GDM1 (cell line): ENCODE measurements at places on chromosomes 5 and 9.
A peak's percentile ranks its signal among the peaks of the same experiment; 100 is the strongest.

DNA sequence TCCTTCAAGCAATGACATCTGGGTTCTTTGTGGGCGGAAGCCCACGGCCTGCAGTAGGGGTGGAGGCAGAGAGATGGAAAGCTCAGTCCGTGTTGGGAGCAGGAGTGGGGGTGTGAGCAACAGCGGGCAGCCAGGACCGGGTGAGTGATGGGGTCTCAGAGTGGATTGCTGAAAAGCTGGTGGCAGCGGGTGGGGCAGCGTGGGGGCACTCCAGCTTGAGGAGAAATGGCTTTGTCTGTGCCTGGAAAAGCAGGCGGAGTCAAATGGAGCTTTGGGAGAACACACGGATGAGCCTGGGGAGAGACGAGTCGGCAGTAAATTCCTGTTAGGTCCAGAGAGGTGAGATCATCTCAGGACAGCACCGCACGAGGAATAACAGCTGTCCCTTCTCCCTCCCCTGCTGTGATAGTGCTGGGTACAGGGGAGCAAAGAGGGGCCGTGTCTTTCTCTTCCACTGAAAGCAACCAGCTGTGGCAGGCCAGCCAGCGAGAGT, 42.1 kb downstream of the CACNA1B start:
- no peak for DNase-seq

DNA sequence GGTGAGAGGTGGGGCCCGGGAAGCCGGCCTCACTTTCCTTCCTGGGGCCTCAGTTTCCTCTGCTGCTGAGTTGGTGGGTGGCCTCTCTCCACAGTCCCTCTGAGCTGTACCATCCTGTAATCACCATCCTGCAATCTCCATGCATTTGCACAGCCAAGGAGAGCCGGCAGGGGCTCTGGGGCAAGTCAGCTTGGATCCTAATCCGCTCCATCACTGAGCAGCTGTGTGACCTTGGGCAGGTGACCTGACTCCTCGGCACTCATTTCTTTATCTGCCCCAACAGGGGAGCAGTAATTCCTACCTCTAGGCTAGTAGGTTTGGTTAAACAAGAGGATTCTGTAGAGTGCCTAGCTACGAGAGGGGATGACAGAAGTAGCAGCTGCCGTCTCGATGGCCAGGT, 88.2 kb upstream of the ZNF618 start:
- DNase-seq, result no peak

DNA sequence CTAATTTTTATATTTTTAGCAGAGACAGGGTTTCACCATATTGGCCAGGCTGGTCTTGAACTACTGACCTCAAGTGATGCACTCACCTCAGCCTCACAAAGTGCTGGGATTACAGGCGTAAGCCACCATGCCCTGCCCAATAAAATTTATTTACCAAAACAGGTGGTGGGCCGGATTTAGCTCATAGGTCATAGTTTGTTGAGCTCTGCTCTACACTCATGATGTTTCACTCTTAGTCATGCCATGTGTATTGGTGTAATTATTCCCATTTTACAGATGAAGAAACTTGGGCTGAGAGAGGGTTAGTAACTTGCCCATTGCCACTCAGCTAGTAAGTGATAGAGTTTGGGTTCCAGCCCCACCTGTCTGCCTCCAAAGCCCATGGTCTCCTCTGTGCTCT, 93.1 kb upstream of the WWC1 start:
- DNase-seq, result no peak

DNA sequence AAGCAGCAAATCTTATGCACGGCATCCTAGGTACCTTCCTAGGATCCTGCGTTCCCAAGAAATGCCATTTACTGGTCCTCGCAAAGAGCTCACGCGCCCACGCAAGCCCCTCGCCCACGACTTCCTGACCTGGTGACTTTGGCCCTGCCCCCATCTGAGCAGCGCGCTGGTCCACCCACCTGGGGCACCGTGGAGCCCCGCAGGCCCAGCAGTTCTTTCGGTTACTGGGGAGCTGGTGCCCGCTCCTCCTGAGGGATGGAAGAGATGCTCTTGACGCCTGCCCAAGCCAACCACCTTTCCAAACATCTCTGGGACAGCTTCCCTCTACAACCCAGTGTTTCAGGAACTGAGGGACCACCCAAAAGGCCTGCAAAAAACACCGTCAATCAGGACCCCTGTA, 16.7 kb downstream of the EQTN start:
- no peak for DNase-seq

GRCh38 chr9:100756217-100756616, 178.3 kb downstream of the CAVIN4 start:
- no peak for DNase-seq

DNA sequence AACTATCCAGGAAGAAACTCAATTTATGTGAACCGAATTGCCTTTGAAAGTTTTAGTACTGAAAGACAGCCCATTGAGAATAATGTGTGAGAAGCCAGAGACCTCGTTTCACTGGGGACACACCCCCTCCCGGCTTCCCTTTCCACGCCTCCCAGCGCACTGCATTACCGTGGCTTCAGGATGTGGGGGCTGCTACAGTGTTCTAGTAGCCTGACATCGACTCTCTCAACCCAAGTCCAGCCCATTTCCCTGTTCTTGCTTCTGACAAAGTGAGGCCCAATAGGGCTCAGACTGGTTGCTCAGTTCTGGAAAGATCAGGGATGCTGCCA, 3.5 kb downstream of the PAX5 start:
- peak; percentile 8 for DNase-seq

GRCh38 chr9:32526707-32527048, 682 bp upstream of the RIGI start:
- no peak for DNase-seq

GRCh38 chr9:114388357-114388682, 538 bp upstream of the AKNA start:
- DNase-seq, result no peak

- no peak for DNase-seq
These were observed 786 bp upstream of the TSSK1B start for GRCh38 chr5:113435575-113435974.

DNA sequence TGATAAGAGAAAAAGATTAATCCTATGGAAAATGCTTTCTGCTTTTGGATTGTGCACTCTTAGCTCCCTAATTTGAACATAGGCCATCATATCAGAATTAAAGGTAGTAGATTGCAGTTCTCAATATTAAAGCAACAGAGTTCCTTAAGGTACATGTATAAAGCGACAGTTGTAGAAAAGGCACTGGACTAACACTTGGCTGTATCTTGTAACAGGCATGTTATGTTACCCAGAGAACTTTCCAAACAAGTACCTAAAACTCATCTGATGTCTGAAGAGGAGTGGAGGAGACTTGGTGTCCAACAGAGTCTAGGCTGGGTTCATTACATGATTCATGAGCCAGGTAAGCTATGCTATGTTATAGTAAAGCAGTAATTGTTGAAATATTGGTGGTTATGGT, 3.3 kb upstream of the SECISBP2 start:
- no peak for DNase-seq

DNA sequence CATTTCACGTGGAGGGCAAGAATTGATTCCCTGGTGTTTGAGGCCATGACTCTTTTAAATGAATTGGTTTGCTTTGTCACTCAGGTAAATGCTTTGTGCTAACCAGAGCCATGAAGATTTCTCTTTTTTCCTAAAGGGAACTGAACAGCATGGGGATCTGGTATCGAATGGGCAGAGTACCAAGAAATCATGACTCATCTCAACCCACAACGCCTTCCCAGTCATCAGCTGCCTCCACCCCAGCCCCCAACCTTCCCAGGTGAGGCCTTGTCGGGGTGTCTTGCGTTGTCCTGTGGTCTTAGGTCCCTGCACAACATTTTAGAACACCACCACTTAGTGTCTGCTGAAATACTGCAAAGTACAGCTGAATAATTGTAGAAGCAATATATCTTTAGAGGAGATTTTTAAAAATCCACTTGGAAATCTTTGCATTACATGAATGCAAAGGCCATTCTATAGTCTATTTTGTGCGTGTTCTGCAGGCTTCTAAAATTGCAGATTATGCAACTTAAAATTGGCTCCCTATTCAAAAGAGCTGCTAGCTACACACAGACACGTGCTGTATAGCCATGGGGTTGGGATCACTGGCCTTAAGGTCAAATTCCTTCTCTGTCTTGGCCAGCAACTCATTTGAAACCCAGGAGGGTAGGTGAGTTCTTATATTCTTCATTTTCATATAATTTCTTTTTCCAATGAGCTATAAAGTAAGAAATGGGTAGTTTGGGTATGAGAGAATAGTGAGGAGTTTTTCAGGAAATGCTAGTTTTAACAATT, 69.0 kb downstream of the MVB12B start:
- no peak for DNase-seq

DNA sequence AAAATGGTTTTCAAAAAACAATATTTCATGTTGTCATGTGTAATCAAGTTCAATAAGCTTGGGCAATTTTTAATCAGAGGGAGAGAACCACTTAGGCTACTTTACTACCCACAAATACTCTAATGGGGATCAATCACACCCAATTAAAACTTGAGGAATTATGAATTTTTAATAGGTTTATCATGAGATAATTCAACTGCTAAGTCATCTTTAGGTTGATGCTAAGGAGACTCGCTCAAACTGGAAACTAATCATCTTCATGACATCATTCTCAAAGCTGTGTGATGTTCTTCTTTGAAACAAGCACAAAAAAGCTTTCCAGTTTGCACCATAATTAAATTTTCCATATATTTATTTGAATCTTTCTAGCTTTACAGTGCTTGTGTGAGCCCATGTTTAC, 867.5 kb downstream of the MAT2B start:
- no peak for DNase-seq

DNA sequence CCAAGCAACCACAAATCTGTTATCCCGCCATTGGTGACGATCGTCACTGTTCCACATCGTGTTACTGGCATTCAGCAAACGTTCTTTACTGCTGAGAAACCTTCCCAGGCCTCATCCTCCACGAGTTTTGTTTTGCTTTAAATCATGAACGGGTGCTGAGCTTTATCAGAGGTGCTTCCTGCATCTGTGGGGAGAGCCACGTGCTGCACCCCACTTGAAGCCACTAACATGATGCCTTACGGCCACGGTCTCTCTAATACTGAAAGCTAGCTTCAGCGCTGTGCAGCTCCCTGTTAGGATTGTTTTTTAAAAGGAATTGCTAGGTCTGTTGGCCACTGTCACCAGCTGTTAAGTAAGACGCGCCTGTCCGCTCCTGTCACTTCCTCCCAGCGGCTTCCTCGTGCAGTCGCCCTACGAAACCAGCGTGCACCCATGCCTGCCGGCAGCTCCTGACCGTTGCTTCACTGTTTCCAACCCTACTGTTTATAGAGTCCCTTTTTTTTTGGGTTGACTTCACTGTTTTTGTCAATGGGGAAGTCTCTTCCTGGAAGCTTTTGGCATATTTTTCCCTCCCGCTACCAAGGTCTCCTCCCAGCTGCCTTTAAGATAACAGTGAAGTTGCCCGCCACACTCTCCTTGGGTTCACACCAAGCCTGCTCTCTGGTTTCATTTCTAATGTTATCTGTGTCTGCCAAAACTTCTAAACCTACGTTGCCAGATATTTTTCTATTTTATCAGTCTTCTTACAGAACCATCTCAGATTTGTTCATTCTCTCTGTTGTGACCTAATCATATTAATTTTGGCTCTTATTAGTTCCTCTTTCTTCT, 20.3 kb downstream of the LPCAT1 start:
- no peak for DNase-seq

GRCh38 chr5:958701-959571, 49.7 kb upstream of the NKD2 start:
- no peak for DNase-seq

DNA sequence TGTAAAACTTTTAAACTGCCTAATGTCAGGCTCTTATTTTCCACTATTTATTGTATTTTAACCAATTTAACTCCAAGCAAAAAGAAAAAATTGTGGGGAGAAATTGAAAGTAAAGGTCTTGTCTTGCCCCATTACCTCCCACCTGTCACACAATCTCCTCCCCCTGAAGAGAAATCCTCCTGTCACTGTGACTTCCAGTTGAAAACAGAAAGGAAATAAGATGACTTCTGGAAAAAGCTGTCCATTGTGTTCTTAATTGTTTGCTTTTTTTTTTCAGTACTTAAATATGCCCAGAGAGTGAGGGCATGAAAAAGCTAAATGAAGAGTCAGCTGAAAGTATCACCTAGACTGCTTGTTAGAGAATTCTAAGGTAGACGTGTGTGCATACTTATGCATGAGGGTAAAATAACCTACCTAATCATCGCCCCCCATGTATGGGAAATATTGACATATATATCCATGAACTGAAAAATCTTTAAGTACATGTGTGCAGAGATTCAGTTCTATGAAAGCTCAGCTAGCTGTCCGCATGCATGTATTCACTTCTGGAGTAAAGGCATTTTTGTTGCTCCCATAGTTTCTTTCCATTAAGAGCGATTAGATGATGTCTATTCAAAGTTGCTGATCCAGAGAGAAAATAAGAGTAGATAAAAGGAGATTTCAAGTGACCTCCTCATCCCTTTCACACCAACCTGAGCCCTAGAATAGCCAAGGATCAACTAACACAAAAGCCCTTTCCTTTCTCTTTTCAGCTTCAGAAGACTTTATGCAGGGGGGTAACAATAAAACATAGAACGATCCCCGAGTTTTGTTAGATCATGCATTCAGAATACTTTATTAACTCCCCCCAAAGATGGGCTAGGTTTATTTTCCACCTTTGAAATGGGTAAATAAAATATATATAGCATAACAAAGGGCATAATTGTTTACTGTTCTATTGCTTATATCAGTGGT, 5.3 kb downstream of the NR2F1-AS1 start:
- no peak for DNase-seq

GRCh38 chr5:37975531-37975930, 135.7 kb upstream of the GDNF start:
- DNase-seq, result no peak

GRCh38 chr9:121852241-121852640, 200.8 kb downstream of the DAB2IP start:
- DNase-seq, result no peak

DNA sequence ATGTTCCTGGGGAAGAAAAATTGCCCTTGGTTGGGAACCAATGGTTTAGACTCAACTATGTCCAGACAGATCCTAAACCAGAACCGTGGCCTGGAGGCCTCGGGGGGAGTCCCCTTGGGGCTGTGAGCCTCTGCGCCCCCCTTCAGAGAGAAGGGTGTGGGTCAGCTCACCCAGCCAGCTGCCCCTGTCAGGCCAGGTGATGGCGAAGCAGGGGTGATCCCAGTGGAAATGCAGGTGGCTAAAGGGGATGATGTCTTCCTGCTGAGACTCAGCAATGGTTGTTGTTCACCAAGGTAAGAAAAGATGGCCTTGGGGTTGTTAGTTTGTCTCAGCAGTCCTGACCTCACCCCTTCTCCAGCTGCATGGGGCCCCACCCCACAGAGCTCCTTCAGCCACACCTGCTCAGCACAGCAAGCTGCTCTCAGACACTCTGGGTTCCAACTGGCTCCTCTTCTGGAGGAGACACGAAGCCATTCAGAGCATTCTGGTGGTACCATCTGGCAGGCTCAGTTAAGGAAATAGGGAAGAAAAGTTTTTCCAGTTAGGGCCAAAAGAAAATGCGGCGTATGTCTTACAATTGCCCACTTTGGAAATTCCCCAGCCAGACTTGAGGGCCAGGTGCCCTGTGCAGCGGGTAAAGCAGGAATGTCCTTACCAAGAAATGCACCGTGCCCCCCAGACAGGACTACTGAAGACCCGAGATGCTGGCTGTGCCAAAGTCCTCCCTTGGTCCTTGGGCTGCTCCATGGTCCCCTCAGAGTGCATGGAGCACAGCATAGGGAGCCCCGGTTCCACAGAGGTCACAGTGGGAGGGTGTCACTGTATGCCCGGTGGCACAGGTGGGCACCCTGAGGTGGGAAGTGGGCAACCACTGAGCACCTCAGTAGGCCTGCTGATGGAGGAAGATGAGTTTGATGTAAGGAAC, 90.2 kb downstream of the NSUN2 start:
- DNase-seq, result no peak
